Progenitor cell of endocrine pancreas (in vitro differentiated cells): ENCODE measurements at places on chromosomes 1 and 21. TPM values are rescaled to one million over a fixed set of nuclear protein-coding genes. Genes with fewer than 3 reads are reported as not detected.

The MARK1 gene
- 10.8 and 14.4 TPM in 2 replicates for total RNA-seq

The COL9A2 gene
- 48.1 and 53.8 TPM in 2 replicates for total RNA-seq

The LCE1E gene
- not detected in 2 replicates for total RNA-seq

The RHOU gene
- total RNA-seq = 54.4 and 56.3 TPM in 2 replicates

The AMY1C gene
- total RNA-seq = not detected in 2 replicates

DNA sequence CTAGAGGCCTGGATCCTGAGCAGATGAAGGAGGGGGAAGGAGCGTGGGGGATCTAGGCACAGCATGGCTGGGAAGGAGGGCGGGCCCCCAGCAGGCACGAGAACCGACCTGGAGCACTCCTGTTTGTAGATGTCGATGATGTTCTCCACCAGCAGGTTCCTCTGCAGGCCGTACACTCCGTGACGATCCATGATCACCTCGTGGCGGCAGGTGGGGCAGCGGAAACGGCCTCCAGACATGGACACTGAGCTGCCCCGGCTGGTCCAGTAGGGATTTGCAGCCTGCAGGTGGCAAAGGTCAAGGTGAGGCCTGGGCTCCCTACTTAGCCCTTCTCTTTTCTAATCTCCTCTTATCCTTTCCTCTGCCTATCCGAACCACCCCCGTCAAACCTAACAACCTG is 1.3 kb downstream of the TRIM63 start:
- no peak for DNase-seq

DNA sequence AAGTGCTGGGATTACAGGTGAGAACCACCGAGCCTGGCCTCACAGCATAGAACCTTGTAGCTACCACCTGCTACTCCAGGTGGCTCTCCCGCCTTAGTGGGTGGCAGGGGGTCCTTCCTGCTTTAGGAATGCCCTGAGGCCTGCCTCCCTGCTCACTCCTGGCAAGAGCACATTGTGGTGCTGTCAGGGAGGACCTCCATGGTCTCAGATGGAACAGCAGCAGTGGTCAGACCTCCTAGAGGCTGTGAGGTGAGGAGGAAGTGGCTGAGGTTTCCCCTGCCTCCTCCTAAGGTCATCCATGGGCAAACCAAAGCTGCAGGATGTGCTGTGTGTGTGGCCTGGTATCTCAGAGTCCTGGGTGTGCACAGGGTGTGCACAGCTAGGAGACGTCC is 6.7 kb downstream of the SOX13 start:
- DNase-seq = no peak

- no peak for DNase-seq
Measured at GRCh38 chr1:17719874-17720273, 35.3 kb upstream of the ACTL8 start.

GRCh38 chr1:220325306-220325995 is 53.2 kb upstream of the RAB3GAP2 start:
- no peak for DNase-seq

GRCh38 chr1:244057474-244058385 is 6.6 kb downstream of the ZBTB18 start:
- no peak for DNase-seq

DNA sequence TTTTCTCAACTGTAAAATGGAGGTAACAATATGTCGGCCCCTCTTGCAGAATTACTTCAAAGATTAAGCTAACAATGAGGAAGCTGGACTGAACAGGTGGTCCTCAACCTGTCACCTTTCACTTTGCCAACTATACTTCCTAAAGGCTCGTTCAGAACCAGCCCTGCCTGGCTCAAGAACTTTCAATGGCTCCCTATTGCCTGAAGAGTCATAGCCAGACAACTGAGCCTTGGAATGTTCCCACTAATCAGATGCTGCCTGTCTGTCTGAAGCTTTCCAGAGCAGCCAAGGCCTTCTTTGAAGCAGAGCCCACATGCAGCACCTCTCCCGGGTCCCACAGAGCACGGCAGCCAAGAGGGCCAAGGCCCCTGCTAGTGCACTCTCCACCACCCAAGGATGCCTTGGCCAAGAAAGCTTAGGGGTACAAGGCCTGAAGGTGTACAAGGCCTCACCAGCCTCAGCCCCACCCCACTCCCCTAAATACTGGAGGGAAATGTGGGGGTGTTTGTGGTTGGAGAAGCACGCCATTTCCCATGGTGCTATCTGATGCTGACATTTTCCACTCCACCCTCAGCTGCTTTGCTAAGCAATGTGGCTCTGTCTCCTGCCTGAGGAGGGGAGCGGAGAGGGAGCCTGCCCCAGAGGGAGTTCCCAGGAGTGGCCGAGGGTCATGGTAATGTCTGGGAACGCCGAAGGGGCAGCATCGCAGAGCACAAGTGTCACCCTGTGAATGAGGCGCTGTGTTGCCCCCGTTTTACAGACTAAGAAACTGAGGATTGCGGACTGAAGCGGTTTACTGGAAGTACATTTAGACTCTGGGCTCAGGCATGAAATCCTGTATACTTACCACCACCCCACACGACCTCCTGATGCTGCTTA is 8.2 kb upstream of the LAPTM5 start:
- DNase-seq = no peak

DNA sequence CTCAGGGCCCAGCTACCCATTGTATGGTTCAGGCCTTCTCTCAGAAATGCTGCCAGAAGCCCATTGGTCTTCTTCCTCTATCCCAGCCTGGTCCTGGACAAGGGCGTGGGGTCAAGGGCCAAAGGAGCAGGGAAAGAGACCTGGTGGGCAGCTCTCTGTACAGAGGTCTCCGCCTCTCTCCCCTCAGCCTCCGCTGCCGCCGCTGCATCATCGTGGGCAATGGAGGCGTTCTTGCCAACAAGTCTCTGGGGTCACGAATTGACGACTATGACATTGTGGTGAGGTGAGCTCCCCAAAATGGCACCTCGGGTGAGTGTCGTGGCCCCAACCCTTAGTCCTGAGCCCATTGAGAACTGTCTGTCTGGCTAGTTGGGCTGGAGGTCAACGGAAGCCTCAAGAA is 34.6 kb upstream of the ARTN start:
- DNase-seq = no peak

- DNase-seq = no peak
Measured at GRCh38 chr1:203287109-203287893, 18.0 kb upstream of the BTG2 start.

GRCh38 chr1:179803918-179804317 is 60.8 kb downstream of the FAM163A start:
- no peak for DNase-seq

GRCh38 chr1:1398677-1399186 is 403 bp downstream of the CCNL2 start:
- no peak for DNase-seq
